ENCODE measurements at places on chromosomes 6 and 20.

GRCh38 chr6:90204327-90205056 is 92.2 kb downstream of the BACH2 start:
- DNase-seq, result peak; percentile 35

DNA sequence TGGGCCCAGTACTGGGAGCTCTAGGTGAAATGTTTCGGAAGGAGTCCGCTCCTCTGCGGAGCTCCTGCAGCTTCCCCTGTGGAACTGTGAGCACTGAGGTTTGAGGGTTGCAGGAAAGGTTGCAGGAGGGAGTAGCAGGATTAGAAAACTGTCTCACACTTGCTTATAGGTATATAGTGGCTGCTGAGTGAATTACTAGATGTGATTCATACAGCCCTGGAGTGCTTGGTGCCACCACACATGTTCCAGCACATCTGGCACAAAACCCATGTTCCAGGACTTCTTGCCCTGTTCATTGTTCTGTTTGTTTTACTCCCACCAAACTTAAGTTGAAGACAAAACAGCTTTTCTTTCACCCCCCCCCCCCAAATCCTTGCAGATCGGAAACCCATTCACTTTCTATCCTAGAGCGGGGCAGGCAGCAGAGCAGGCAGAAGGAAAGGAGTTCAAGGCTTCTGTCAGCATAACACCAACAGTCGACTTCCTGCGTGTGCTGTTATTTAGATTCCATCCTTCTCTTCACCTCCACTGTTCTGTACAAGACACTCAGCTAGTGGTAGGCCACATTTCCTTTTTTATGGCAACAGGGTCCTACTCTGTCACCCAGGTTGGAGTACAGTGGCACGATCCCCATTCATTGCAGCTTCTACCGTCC is 669 bp upstream of the PEX6 start:
- peak; percentile 22 for DNase-seq

DNA sequence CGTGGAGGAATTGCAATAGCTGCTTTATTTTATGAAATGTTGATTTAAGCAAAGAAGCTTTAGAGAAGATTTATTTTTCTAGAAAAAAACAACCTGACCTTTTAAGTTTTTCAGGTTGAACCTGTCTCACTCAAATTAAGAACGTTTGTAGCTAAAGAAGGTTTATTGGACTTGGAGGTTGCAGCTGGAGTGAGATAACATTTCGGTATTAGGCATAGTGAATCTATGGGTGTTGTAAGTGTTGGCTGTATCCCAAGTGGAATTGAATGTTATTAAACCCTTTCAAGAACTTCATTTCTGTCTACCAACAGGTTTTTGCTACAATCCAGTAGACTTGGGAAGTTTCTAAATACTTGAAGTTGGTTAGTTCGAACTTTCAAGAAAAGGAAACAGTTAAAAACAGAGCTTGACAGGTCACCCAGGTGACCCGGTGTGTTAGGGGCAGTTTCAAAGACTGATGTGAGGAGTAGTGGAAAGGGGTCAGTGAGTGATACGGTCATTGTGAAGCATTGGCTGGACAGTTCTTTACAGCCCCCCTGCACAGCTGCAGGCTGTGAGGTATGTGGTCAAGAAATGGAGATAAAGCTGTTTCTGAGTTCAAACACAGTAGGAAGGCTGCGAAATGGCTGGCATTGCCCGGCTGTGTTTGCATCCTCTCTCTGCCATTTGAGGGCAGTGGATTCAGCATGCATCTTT is 2.4 kb upstream of the TBCC start:
- DNase-seq, result no peak

- no peak for DNase-seq
Measured at GRCh38 chr20:59013959-59014608, 5.1 kb upstream of the TUBB1 start.

DNA sequence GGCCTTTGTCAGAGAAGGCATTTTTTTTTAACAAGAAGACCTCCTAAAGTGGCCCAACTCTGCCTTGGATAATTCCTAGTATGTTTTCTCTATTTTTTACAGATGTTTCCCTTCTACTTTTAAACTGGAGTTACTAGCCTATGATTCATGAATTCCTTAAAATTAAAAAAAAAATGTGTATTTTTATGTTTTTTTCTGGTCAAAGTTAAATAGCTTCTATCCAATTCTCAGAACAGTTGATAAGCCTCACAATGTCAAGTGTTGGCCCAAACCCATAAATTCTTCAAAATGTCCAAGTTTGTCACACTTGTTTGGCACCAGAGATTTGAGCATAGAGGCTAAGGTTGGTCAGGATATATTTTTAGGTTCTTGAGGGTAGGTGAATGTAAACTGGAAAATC is 64.0 kb downstream of the JAG1 start:
- peak; percentile 47 for DNase-seq

DNA sequence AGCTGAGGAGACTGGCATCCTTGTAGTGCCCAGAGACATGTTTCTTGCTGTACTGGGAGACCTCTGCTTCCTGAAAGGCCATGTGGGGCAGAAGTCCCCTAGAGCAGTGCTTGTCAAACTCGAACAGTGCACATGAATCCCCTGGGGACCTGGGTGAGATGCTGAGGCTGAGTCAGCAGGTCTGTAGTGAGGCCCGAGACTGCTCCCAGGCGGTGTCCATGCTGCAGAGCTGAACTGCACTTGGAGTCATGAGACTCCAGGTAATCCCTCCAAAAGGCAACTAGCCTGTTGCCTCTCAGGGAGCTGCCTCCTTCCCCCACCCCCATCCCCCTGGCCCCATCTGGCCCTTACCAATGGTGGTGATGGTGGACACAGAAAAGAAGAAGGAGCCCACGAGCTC is 3.7 kb downstream of the KCNK17 start:
- DNase-seq, result no peak

GRCh38 chr20:44805335-44805978 is 4.9 kb downstream of the RIMS4 start:
- no peak for DNase-seq

GRCh38 chr6:140893432-140893831 is 1239.3 kb upstream of the GJE1 start:
- DNase-seq, result no peak

DNA sequence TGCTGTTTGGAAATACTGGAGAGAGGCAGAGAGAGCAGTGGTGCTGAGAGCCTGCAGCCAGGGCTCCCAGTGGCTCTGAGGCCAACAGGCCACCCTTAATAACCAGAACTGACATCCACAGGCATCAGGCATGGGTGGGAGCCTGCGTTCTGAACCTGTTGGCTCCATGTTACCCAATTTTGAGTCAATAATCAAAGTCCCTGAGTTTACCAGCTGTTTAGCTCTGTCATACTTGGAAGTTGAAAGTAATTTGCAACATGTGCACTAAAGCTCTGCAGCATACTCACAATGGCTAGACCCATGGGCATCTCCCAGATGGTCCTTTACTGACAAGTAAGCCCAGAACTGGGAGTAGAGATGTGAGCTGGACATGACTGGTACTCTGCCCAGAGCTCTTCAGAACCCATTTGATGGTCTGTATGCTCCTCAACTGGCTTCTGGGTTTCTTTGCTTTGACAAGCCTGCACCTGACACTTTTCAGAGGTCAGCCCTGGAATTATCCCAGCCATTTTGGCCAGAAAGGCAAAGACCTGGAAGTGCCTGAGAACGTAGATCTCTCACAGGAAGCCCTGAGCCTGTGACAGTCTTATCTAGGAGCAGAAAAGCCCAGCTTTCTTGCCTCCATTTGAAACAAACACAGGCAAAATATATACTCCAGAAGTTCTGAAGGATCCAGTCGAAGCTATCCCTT is 122.4 kb upstream of the CITED2 start:
- DNase-seq, result no peak

DNA sequence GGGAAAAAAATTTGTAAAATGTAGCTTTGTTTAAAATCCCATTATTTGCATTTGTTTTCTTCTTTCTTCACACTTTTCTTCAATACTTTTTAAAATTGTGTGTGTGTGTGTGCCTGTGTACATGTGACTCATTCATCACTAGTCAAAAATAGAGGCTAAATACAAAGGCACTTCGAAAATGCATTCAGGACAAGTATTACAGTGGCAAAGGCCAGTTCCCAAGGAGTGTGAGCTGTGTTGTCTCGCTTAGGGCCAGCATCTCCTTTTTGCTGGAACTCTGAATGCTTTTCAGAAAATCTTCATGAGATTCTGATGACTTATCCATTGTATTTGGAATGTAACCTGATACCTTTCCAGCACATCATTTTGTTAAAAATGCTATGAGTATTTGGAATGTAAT is 288.5 kb upstream of the CNR1 start:
- DNase-seq, result no peak

GRCh38 chr6:63904650-63905248 is 269.1 kb downstream of the PHF3 start:
- peak; percentile 94 for DNase-seq

DNA sequence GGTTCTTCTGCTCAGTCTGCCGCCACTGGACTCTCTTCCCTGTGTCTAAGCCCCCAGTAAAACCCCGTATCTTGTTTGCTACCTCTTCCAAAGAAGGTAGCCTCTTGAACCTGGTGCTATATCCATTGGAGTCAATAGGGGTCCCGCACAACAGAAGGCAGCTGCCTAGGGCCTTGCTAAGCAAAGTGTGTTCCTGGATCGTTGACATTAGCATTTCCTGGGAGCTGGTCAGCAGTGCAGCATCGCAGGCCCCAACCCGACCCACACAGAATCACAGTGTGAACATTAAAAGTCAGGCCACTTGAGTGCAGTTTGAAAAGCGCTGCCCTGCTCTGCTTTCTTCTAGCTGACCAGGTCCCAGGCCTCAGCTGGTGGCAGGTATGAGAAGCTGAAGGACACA is 2.9 kb downstream of the ADA start:
- DNase-seq, result no peak

DNA sequence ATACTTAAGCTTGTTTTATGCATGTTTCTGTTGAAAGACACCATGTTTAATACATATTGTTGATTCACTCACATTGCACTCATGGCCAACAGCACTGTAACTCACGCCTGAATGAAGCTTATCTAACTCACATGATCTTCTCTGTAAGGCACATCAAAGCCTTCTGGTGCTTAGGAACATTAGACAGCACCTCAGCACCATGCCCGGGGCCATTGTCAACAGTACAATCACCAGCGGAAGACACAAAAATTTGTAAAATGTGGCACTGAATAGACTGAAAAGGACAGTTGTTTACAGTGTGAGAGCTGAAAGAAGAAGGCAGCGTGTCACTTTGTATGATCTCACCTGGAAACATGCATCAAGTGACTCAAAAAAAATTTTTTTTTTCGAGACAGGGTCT is 8.9 kb upstream of the TCF15 start:
- DNase-seq, result no peak

DNA sequence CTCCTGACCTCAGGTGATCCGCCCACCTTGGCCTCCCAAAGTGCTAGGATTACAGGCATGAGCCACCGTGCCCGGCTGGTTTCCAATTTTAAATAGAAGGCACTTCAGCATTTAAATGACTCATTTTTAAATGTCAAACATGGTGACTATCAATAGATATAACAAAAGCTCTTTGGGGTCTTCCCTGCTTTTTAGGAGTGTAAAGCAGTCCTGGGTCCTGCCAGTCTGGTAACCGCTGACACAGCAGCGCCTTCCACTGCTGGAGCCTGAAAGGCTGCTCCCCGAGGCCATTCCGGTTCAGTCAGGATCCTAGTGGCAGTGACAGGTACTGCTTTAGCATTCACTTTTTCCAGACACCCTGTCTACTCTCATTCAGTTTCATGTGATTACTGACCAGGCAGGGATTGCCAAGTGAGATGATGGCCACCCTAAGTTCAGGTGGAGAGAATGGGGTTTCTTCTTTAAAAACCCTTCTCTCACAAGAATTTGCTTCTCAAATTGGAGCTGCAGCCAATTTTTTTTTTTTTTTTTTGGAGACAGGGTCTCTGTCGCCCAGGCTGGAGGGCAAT is 5.1 kb downstream of the DIDO1 start:
- peak; percentile 43 for DNase-seq

- DNase-seq, result no peak
Measured at GRCh38 chr20:5491455-5491854, 174.7 kb upstream of the PROKR2 start.

- DNase-seq, result peak; percentile 6
Measured at GRCh38 chr6:30206799-30207618, 6.2 kb downstream of the TRIM26 start.

GRCh38 chr6:127516662-127517273 is 2.4 kb downstream of the MTCL3 start:
- peak; percentile 48 for DNase-seq

DNA sequence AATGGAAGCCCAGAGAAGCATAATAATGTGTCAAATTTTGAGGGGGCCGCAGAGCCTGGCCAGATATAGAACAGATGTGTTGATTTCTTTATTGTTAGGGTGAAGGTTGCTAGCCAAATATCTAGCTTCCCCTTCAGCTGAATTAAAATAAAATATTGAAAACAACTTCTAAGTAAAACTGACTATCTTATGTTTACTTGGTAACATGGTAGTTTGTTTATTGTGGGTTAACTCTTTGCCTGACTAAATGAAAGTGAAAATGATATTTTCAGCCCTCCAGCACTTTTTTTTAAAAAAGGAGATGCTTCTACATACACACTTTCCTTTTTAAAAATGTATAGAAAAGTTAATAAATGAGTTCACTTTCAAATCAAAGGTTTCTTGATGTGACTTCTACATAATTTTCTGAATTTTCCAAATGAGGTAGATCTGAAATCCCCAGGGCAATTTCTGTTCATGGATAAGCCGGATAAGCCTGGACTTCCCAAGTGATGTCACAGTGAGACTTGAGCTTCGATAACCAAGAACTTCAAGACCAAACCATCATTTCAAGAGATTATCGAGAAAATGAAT is 172.1 kb upstream of the OLIG3 start:
- DNase-seq, result no peak

- no peak for DNase-seq
Measured at GRCh38 chr6:117585647-117586046, 16.7 kb downstream of the GOPC start.

DNA sequence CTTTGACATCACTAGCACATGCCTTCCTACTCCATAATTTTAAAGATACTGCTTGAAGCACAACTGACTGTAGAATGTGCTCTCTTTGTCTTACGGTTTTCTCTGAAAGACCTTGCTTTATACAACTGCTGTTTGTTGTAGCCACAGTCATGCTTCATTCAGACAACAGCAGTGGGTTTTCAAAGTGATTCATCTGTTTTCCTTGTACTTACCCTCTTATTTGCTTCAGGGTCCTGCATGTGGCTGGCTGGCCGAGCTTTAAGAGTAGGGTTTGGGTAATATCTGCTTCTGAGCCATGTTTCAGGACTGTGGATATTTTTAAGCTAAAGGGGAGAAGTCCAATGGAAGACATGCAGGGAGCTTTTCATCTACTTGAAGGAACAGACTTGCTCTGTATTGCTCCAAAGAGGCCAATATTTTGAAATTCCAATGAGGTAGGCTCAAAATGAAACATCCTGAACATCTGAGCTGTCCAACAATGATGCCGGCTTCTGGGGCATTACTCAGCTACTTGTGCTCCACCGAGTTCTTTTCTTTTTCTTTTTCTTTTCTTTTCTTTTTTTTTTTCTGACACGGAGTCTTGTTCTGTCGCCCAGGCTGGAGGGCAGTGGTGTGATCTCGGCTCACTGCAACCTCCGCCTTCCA is 160.2 kb upstream of the SGK1 start:
- DNase-seq, result peak; percentile 39

DNA sequence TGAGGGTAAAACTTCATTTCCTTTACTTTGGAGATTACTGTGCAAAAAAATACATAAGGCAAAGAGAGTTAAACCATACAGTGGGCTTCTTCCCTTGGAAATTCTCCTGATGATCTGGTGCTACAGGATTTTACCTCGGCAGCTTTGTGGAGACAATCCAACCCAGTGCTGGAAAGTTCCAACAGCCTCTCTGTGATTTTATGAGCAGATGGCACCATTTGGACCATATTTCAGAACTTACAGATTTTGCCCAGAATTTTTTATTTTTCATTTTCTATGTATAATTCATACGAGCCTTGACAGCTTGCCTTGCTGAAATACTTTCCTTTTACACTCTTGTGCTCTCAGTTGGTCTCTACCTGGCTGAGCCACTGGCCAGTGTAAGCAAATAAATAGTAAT is 43.3 kb upstream of the TNFRSF21 start:
- no peak for DNase-seq
